Stomach (tissue), 19 donors: ENCODE measurements at places on chromosomes 3 and 15.

DNA sequence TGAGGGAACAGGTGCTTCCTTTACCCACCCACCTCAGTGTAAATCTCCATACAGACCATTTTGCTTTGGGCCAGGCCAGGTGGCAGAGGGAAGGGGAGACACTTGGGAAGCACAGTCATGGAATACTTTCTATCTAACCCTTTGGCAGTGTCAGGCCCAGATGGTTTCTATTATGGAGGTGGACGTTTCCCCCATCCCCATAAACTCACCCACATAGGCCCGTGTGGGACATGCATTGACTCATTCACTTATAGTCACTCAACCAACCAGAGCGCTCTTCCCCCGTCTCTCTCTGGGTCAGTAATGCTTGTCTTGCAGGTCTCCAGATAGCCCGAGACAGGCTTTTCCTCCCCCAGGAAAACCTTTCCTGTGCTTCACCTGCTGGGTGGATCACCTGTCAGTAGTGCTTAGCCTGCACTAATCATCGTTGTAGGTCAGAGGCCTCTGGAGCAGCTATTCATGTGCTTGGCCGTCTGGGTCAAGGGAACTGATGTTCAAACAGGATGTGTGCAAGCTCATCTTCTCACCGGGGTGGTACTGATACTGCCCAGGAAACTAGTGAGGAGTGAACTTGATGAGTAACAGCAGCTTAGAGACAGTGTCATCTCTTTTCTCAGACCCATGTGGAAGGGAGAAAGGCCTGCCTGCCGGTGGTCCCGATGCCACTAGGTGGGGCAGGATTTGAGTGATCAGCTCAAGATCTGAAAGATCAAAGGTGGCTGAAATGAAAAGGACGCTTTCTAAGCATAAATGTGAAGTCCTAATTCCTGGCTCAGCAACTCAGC, 67.1 kb downstream of the CEMIP start:
- H3K27ac ChIP-seq: no peak overlapping the region
- peaks cover 31% of the 10 kb centered on the region for H3K27me3 ChIP-seq
- no peaks in the 10 kb centered on the region for H3K36me3 ChIP-seq
- H3K4me3 ChIP-seq: no peak overlapping the region

DNA sequence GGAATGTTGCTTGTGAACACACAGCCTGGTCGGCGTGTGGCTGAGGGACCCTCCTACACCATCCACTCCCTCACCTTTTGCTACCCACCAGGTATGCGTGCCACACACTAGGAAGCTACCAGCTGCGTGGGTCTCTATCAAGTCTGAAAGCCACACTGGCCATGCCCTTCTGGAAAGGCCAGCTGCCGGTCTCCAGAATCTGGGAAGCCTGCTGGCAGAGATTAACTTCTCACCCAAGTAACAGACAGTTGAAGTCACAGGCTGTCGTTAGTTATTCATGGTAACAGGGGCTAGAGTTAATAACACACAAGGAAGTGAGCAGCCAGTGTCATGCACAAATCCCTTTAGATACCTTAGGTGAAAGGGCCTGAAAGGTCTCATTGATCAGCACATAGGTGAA, 48.1 kb downstream of the SUSD5 start:
- no peak overlapping the region for H3K4me3 ChIP-seq
- no peak for DNase-seq
- H3K4me1 ChIP-seq: peaks cover 11% of the 10 kb centered on the region
- H3K36me3 ChIP-seq: no peaks in the 10 kb centered on the region

GRCh38 chr3:45939341-45939771, 3.9 kb upstream of the CXCR6 start:
- H3K27ac ChIP-seq: no peak overlapping the region
- H3K4me1 ChIP-seq: peaks cover 25% of the 10 kb centered on the region
- DNase-seq: no peak
- H3K4me3 ChIP-seq: no peak overlapping the region
- no peaks in the 10 kb centered on the region for H3K27me3 ChIP-seq
- H3K36me3 ChIP-seq: peaks cover 45% of the 10 kb centered on the region

GRCh38 chr3:58585005-58585786, 8.0 kb upstream of the FAM107A start:
- H3K4me3 ChIP-seq: peak overlapping the region; percentile 46
- no peaks in the 10 kb centered on the region for H3K36me3 ChIP-seq
- H3K4me1 ChIP-seq: peaks cover 11% of the 10 kb centered on the region
- peaks cover 32% of the 10 kb centered on the region for H3K27me3 ChIP-seq

DNA sequence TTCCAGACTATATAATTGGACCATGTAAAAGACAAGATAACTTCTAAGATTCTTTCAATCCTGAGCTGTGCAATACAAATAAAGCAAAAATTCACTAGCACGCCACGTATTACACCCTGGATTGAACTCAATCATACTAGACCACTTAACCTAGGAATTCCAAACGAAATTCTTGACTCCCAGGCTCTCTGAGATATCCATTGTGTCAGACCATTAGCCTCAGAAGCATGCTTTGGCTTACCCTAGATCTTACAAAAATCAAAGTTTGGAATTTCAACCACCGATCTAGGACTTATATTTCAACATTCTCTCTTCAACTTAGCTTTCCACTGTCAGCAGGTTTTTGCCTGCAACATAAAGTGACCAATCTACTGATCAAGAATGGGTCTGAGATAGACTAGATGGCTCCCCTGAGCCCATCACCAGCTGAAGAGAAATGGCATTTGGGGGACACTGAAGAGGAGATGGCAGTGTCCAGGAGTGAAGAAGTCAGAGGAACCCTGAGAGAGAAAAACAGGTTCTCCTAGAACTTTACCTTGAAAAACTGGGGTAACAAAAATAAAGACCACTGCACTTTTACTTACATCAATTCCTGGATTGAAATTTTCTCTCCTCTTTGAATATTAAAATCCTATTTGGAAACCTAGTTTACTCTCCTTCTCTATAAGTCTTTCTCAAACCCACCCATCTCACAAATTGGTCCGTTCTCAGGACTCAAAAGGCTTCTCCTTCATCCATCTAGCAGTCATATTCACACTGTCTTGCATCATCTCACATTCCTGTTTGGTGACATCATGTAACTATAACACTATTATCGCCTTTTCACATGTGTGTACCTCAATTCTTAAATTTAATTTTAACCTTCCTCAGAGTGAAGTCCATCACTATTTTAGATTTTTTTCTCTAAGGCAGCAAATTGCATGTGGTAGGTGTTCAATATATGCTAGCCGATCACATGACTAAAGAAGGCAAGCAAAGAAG, 18.5 kb downstream of the CPNE4 start:
- no peak for DNase-seq
- no peak overlapping the region for H3K27ac ChIP-seq
- peaks cover 15% of the 10 kb centered on the region for H3K27me3 ChIP-seq

DNA sequence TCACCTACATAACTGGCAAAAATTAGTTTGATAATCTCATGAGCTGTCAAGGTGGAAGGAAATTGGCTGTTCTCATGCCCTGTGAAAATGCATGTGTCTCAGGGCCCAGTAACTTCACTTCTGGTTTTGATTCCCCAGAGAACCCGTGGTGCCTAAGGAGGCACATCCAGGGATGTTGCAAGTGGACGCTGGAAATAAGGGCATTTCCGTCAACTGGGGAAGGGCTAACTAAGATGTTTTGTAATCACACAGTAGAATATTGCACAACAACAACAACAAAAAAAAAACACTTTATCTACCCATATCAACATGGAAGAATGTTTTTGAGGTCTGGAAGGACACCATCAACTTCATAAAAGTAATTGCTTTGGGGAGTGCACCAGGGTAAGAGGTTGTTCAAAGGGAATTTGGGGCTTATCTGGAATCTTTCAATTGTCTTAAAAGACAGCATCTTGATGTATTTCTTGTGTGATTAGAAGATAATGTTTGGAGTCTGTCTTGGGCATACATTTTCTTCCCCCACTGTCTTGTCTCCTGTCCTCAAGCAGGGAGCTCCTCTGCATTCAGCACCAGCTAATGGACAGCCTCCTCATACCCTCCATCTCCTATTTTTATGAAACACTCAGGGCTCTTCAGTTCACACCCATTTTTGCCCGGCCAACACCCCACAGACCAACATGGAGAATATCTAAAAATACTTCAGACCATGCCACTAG, 37.2 kb upstream of the PRR20G start:
- no peaks in the 10 kb centered on the region for H3K27me3 ChIP-seq
- no peak overlapping the region for H3K27ac ChIP-seq
- no peaks in the 10 kb centered on the region for H3K4me1 ChIP-seq
- no peaks in the 10 kb centered on the region for H3K36me3 ChIP-seq
- DNase-seq: no peak
- H3K4me3 ChIP-seq: no peak overlapping the region

- H3K27ac ChIP-seq: no peak overlapping the region
- no peak overlapping the region for H3K4me3 ChIP-seq
- H3K4me1 ChIP-seq: peaks cover 14% of the 10 kb centered on the region
- H3K27me3 ChIP-seq: no peaks in the 10 kb centered on the region
- DNase-seq: no peak
These were observed 21.6 kb upstream of the PLXNA1 start for GRCh38 chr3:126961191-126961790.

DNA sequence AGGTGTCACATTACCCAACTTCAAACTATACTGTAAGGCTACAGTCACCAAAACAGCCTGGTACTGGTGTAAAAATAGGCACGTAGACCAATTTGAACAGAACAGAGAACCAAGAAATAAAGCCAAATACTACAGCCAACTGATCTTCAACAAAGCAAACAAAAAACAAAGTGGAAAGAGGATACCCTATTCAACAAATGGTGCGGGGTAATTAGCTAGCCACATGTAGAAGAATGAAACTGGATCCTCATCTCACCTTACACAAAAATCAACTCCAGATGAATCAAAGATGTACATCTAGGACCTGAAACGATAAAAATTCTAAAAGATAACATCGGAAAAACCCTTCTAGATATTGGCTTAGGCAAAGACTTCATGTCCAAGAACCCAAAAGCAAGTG, 13.1 kb downstream of the PEAK1 start:
- H3K4me1 ChIP-seq: peaks cover 14% of the 10 kb centered on the region
- no peaks in the 10 kb centered on the region for H3K36me3 ChIP-seq
- no peak overlapping the region for H3K27ac ChIP-seq
- no peak overlapping the region for H3K4me3 ChIP-seq
- DNase-seq: no peak

- no peak overlapping the region for H3K4me3 ChIP-seq
- no peaks in the 10 kb centered on the region for H3K36me3 ChIP-seq
- DNase-seq: no peak
- no peaks in the 10 kb centered on the region for H3K27me3 ChIP-seq
- H3K4me1 ChIP-seq: no peaks in the 10 kb centered on the region
These were observed 48.8 kb downstream of the EXOG start for GRCh38 chr3:38544926-38545325.

DNA sequence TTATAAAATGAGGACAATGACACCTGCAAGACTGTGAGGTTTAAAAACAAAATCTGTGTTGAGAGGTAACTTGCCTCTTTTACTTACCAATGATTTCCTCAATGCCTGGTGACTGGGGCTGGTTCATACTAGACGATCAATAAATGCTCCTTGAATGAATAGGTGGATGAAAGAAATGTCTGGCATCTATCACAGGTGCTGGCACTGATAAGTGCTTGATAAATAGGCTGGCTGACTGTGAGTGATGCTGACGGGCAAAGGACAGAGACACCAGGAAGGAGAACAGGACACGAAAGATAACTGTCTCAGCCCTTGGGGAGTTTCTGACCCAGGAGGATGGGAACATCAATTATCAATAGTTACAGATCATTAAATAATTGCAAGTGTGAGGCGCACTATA, 31.9 kb downstream of the RBP2 start:
- no peaks in the 10 kb centered on the region for H3K4me1 ChIP-seq
- no peak for DNase-seq
- H3K36me3 ChIP-seq: no peaks in the 10 kb centered on the region
- H3K27me3 ChIP-seq: no peaks in the 10 kb centered on the region
- no peak overlapping the region for H3K27ac ChIP-seq
- H3K4me3 ChIP-seq: no peak overlapping the region

DNA sequence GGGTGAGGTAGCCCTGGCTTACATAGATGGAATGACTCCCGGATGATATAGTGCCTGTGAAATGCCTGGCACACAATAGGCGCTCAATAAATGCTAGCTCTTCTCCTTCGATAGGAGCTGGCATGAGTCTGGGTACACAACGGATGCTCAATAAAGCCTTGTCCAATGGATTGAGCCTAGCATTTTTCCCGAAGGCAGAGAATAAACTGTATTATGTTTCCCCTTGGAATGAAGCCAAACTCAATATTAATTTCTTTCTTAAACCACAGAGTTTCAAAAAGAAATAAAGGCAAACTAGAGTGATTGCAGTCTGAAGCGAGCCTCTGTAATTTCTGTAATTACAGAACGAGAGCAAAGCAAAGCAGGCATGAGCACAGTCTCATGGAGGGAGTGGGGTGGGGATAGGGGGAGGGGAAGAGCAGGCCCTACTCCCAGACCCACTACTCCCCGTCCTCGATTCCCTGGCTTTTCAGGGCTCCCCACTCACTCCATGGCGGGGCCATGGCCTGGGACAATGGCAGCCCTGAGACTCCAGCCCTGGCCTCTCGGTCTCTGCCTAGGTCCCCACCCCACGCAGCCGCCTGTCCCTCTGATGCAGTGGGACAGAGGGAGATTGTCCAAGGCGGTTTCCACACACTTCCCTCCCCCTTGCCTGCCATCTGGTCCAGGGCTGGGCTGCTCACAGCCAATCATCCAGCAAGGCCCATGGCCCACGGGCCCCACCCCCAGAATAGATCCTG, 18.0 kb downstream of the SLC6A1 start:
- H3K27me3 ChIP-seq: peaks cover under 1% of the 10 kb centered on the region
- H3K36me3 ChIP-seq: no peaks in the 10 kb centered on the region
- H3K4me3 ChIP-seq: no peak overlapping the region
- no peaks in the 10 kb centered on the region for H3K4me1 ChIP-seq
- DNase-seq: no peak
- no peak overlapping the region for H3K27ac ChIP-seq
